ENCODE measurements at places on chromosomes 7 and 10. TPM values are rescaled to one million over a fixed set of nuclear protein-coding genes. Genes with fewer than 3 reads are reported as not detected.

GRCh38 chr10:80356563-80356988 lies at the start of the genes DYDC1 and DYDC2:
Gene DYDC1 (minus strand): TSS chr10:80356755. CDS start chr10:80352601, 4,154 bp downstream.
Gene DYDC2 (plus strand): TSS chr10:80356781. CDS start chr10:80362444, 5,663 bp downstream.
- DNase-seq: no peak

GRCh38 chr7:128791972-128792327 lies 182 bp downstream of the CCDC136 start:
- DNase-seq: no peak

- no peak for DNase-seq
Measured at GRCh38 chr7:16961641-16962040, 79.9 kb upstream of the AGR3 start.

DNA sequence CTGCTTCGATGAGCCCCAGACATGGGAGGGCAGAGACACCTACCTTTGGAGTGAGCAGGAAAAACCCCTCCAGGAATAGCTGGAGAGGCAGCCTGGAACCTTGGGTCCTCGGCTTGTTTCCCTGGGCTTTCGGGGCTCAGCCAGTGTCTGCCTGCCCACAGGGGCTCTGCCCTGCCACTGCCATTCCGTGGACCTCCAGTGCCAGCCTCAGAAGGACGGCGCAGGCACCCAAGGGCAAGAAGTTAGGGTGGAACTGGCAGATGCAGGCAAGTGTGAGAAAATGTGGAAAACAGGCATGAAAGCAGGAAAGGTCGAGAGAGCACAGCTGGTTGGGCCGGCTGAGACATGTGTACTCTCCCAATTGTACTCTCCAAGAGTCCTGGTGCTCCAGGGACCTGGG lies 281.5 kb downstream of the GRID1 start:
- no peak for DNase-seq

GRCh38 chr7:129515381-129515780 lies 13.1 kb downstream of the SMKR1 start:
- DNase-seq: no peak

DNA sequence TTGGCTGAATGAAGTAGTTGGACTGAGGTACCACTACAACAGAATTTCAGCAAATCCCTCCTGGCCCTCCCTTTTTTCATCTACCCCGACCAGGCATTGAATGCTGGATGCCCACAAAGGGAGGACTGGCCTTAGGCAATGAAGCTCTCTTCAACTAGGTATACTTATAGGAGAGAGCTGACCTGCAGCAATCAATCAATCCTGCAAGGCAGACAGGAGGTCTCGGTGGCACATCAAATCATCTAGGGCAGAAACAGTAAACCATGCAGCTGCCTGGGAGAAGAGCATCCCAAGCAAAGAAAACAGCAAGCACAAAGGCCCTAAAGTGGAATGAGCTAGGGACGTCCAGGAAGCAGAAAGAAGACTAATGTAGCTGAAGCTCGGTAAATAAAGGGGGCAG lies 2.4 kb upstream of the ABRAXAS2 start:
- no peak for DNase-seq

Gene FRMPD2
- total RNA-seq: 0.13 TPM

Gene CHAT
- not detected for total RNA-seq

Data from sciatic nerve (tissue), 2 donors.